ENCODE measurements at places on chromosomes 13 and 19.

- DNase-seq: no peak
These were observed 17.1 kb upstream of the IGLON5 start for GRCh38 chr19:51294211-51294976.

GRCh38 chr19:6739390-6739882 lies at the start of gene TRIP10:
TSS of gene TRIP10 (plus strand) at chr19:6739680. CDS start at chr19:6739762, 82 bp downstream.
- peak; percentile 90 for DNase-seq

GRCh38 chr13:89372193-89372592 lies 1701.0 kb downstream of the SLITRK5 start:
- no peak for DNase-seq

GRCh38 chr13:112635323-112635722 lies 47.4 kb upstream of the TUBGCP3 start:
- DNase-seq: no peak

GRCh38 chr19:41705393-41706174 lies 2.8 kb upstream of the CEACAM5 start:
- no peak for DNase-seq

DNA sequence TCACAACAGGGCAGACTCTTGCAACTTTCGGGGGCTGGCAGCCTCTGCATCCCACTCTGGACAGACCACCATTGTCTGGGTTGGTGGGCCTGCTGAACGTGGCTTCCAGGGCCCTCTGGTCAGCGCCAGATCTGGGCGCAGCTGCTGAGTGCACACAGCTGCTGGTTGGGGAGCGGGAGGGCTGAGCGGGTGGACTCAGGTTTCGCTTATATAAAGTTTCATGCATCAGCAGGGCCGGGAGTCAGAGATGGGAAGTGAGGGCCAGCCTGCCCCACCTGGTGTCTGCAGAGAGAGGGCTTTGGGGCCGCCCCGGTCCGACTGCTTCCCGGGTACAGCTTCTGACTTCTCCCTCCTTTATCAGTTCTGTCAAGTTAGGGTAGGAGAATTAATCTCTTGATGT lies 6.9 kb downstream of the ARHGEF7 start:
- no peak for DNase-seq

DNA sequence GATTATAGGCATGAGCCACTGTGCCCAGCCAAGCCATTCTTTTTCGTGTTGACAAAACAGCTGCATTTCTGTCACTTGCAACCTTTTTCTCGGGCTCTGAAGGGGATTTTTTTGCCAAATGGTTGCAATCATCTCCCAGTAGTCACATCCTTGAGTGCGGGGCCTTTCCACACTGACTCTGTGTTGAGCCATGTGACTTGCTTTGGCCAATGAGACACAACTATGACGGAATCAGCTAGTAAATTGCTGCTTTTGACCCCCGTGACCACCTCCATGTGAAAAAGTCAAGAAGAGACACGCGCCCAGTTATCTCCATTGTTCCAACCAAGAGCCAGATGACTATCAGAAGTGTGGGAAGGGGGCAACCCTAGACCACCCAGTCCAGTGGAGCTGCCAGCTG lies 18.3 kb downstream of the NPHS1 start:
- no peak for DNase-seq

- DNase-seq: no peak
These were observed 2.8 kb downstream of the ADGRL1 start for GRCh38 chr19:14203177-14203576.

DNA sequence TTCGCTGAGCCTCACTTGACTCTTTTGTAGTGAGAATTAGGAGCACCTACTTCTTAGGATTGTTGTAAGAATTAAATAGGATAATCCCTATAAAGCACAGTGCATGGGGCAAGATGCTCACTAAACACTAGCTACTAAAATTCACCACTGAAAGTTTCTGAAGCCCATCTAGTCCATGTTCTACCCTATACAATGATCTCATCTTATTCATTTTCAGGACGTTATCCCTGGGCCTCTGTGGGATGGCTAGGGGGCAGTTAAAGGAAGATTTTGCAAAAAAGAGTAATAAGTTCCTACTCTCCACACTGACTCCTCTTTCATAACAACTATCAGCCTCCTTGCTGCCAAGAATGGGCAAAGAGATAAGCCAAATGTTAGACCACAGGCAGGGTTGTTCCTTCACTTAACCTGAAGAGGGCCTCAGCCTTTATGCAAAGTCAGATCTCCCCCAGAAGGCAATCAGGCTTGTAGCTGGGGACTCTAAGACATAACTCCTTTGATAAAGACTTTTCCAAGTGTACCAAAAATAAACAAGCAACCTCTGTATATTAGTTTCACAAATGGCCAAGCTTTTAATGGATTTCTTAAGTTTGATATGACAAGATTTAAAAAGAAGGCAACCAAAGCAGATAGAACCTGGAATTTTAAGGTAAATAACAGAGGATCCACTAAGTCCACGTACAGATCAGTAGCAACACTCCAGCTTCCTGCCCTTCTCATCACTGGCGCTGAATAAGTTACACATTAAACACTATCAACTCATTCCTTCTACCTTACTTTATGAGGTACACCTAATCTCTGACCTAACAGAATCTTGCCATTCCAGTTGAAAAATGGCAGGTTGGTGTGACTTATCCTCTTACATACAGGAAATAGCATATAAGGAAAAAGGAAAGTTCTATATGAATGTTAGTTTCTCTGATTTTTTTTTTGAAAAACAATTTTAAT lies 44.4 kb downstream of the ELF1 start:
- peak; percentile 19 for DNase-seq

GRCh38 chr19:17302391-17303166 lies 646 bp downstream of the ABHD8 start:
- DNase-seq: no peak

GRCh38 chr19:49684251-49684982 lies 5.0 kb upstream of the ADM5 start:
- no peak for DNase-seq

- no peak for DNase-seq
These were observed 42.1 kb downstream of the ZNF146 start for GRCh38 chr19:36256853-36257519.

- no peak for DNase-seq
These were observed 1.2 kb upstream of the MYDGF start for GRCh38 chr19:4671185-4671851.

DNA sequence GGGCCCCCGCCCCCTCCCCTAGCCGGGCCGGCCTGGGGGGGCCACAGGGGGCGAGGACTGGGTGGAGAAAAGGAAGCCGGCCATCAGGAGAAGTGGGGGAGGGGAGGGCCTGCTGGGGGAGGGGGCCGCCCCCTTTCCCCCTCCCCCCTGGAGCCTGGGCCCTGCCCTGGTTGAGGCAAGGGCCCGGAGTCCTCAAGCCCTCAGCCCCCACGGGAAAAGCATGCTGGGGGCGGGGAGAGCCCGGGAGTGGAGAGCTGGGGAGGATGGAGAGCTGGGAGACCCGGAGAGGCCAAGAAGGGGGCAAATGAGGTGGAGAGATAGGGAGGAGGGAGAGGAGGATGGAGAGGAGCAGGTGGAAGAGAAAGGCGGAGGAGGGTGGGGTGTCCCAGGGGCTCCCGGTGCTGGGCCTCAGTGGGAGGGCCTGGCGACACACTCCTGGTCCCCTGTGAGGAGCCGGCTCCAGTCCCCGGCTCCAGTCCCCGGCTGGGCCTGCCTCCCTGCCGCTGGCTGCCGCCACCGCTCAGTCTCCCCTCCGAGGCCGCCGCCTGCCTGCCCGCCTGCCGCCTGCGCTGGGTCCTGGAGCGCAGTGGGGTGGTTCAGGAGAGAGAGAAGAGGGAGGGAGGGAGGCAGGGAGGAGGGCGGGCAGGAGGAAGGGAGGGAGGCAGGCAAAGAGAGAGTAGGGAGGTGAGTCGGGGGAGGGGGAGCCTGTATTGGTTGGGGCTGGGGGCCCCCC lies at the start of gene GRIK5:
GRIK5 (minus strand) TSS at position 588 of the 733 bp plus-strand sequence. CDS start 4,436 bp downstream, outside the sequence.
- DNase-seq: no peak

DNA sequence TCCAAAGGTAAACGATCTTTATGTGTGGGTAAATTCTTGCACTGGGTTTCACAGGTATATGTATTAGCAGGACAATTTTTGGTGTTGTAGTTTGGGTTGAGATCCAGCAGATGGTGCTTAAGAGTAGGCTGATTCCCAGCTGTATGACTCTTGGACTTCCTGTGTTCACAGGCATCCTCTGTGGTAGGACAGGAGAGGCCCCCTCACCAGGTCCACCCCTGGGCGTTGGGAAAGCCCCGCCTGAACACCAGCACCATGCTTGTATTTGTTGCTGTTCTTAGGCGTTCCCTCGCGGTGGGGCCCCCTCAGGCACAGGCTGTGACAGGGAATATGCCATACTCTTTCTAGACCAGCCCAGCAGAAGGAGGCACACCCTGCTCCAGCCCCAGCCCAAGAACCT lies 49.5 kb upstream of the PCDH17 start:
- no peak for DNase-seq

GRCh38 chr13:24660023-24660741 lies 20.0 kb upstream of the ATP12A start:
- no peak for DNase-seq

GRCh38 chr13:92259523-92259922 lies 861.1 kb downstream of the GPC5 start:
- no peak for DNase-seq
